ENCODE measurements at places on chromosomes 2 and 18.
A peak's percentile ranks its signal among the peaks of the same experiment; 100 is the strongest.

DNA sequence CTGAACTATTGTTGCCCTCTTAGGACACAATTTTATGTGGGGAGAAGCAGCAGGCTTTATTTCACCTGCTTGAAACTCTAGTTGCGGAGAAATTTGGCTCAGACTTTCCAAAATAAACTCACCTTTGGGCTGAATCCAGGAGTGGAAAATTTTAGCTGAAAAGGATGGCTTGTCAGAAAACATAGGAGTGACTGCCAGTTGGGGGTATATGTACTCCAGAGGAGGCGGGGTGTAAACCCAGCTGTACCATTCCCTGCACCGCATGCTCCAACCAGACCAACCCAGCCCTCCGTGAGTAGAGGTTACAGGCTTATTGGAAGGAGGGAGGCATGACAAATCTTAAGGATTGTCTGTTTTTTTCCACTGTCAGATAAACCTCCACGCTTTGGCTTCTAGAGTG is 53.8 kb downstream of the PRKCE start:
- no peak for DNase-seq

DNA sequence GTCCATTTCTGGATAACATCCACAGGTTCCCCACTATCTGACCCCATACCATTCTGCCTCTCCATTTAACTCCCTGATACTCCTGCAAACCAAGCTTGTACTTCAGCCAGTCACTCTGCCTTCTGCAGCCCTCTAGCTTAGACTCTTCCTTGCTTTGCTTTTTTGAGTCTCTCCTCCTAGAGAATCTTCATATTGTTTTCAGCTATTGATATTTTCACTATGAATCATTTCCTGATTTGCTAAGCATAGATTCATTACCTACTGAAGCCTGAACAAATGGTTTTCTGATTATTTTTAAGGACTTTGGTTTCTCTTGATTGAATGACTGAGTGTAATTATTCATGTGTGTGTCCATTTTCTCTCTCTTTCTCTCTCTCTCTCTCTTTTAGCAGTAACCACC is 2102.3 kb upstream of the CELF4 start:
- no peak for DNase-seq

GRCh38 chr2:119553687-119554344 is 9.6 kb downstream of the CFAP221 start:
- no peak for DNase-seq

DNA sequence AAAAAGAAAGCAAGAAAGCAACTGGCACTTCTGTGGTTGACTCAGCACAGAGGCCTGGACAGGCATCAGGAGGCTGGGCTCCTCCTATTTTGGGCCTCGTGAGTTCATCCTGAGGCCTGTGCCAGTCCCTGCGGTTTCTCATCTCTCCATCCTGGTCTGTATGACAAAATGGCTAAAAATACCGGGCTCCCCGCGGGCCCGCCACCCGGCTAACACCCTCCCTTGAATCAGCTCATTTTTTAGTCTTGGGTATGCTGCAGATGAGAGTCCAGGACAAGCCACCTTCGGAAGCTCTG is 62.3 kb upstream of the YWHAQ start:
- DNase-seq = no peak

- DNase-seq = no peak
Observed at GRCh38 chr18:9782073-9782857, 74.2 kb downstream of the RAB31 start.

DNA sequence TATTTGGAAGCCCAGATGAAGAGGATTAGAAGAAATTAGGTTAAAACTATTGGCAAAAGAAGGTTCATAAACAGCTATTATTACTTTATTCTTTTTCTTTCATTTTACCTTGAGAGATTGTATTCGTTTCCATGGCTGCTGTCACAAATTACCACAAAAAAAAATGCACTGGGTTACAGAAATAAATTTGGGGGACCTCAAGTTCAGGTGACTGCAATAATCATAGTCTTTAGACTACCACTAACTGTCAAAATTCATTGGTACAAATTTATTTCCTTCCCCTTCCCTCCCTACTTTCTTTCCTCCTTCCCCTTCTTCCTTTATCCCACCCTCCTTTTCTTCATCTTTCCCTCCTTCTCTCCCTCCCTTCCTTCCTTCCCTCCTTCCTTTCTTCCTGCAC is 217.8 kb upstream of the PIK3C3 start:
- DNase-seq = no peak

DNA sequence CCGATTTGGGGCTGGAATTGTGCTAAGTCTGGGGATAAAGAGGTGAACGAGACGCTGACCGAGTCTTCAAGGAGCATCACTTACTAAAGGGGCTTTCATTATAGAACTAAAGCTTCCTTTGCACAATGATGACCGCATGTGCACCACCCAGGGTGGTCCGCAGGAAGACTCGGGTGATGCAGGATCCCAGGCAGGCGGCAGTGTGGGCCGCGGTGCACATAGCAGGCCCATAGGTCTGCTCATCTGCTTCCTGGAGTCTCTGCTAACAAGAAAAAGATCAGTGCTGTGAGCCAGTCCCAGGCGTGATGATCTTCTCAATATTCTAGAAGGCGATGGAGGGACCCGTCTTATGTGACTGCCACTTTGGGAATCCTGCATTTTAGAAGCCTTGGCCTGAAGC is 122.8 kb downstream of the PXDN start:
- no peak for DNase-seq

DNA sequence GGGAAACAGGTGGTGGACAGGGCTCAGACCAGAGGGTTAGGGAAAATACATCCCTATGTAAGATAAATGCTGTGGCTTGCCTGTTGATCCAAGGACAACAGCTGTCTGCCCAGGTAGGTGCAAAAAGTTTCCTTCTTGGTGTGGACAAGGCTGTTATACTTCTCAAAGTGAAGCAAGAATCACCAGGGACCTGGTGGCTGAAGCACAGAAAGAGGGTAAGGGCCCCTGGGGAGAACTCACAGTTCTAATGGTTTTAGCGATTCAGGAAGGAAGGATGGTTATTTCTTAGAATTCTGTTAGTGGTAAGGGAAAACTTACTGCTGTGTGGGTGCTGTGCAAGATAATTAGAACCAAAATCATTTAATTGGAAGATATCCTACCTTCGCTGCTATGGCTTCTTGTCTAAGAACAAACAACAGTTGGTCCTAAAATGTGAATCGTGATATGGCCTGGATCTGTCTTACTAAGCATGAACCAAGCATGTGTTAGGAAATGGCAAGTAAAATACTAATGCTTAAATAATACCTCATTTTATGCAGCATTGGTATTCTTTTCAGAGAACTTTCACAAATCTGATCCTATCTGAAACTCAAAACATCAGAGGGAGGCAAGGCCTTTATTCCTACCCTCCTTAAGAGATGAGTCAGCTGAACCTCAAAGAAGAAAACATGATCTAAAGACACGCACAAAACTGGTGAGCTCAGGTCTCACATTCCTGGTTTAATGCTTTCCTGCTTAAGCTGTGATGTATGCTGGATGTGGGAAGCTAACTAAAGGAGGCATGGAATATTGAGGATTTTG is 159.2 kb upstream of the THUMPD2 start:
- DNase-seq = no peak

- no peak for DNase-seq
Observed at GRCh38 chr2:80687524-80687923, 383.0 kb upstream of the LRRTM1 start.

DNA sequence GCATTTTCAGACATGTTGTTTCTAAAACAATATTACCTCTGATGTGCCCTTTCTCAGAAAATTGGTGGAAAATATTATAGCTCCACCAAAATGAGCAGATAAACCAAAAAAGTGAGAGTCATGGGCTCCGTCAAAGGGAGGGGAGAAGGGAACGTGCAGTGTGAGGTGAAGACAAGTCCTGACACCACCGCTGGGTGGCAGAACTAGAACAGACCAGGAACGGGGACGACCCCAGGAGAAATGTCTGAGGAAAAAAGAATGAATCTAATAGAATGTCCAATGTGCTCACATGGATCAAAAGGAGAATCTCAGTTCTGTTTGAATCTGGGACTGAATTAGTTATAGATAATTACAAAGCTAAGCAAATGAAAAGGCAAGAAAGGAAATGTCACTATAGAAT is 22.6 kb upstream of the BCL2 start:
- peak; percentile 34 for DNase-seq

GRCh38 chr2:31176742-31177141 is 38.5 kb upstream of the GALNT14 start:
- DNase-seq = no peak

- no peak for DNase-seq
Observed at GRCh38 chr2:167582619-167583018, 664.8 kb downstream of the STK39 start.

DNA sequence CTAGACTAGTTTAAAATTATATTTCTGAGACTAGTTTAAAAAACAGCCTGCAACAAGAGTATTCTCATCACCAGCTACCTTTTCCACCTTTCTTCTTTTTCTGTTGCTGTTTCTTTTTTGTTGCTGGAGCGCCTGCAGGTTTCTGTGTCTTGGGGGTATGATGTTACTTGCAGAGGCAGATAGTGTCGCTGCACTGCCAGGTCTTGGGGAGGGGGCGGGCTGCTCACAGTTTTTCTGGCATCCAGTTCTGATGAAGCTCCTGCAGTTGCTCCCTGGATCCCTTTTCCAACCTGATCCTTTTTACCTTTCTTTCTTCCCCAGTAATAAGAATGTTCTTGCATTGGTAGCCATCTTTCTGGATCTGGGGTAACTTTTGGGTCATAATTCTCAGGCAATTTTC is 8.0 kb upstream of the C18orf32 start:
- DNase-seq = no peak

DNA sequence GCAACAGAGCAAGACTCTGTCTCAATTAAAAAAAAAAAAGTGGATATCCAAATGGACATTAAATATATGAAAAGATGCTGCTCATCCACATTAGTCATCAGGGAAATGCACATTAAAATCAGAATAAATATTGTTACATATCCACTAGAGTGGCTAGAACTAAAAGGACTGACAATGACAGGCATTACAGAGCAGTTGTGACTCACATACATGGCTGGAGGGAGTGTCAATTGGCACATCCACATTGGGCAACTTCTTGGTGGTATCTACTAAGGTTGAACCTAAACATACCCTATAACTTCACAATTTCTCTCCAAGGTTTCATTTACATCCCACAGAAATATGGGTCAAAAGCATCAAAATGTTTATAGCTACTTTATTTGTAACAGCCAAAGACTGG is 14.0 kb upstream of the DNER start:
- DNase-seq = no peak

- DNase-seq = no peak
Observed at GRCh38 chr2:12881952-12882351, 165.2 kb downstream of the TRIB2 start.

- DNase-seq = no peak
Observed at GRCh38 chr2:241901500-241902351, 32.2 kb downstream of the RTP5 start.

DNA sequence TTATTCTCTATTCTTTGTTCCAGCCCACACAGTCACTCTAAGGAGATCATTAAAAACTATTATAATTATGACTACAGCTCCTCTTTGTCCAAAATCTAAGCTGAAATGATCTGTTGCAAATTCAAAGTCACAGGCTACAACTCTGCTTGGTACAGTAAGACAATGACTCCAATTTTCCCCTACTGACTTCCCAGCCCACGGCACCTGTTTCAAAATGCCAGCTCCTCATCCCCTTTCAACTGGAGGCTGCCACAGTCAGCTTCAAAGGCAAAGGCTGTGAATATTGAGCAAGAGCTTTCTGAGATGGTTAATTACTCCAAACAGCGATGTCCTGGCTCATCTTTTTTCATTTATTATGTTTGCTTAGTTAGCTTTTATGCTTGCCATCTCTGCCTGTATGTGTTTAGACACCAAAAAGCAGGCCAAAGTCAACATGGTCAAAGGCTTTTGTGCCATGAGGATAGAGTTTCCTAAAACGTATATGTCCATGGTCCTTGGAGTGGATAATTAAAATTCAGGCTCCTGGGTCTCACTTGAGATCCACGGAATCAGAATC is 141.1 kb downstream of the DOCK10 start:
- DNase-seq = no peak

DNA sequence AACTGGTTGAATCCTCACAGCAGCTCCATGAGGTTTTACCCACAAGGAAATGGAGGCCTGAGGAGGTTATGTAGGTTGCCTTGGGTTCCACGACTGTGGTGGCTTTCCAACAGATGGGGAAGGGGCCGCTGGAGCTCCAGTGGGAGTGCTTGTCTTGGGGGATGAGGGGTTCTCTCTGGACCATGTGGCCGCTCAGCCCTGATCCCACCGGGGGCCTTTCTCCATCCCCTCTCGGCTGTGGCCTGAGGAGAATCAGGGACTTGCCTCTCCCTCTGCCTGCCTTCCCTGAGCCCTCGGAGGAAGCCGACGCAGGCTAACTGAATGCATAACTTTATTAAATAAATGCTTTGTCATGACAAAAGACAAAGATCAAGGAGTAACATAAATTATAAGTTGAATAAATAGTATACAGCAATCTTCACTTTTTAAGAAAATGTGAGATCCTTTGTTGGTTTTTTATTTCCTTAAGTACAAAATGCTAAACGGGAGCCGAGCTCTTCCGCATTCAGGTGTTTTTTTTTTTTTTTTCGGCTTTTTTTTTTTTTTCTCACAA is 23.5 kb downstream of the IGFBP5 start:
- DNase-seq = no peak

- DNase-seq = no peak
Observed at GRCh38 chr2:207061181-207061580, 104.6 kb downstream of the KLF7 start.

DNA sequence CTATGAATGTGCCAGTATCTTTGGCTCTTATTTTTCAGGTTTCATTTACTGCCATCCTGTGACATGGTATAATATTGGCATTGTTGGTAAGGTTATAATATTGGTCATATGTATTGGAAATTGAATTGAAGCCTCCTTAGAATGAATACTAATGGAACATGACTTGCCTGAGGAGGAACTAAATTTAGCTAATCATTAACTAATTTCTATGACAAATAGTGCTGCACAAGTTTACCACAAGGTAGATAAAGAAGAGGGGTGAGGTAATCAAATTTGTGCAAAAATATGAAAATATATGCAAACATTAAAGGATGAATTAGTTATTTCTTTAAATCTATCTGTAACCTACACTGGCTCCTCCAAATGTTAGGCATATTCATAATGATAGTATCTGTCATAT is 43.2 kb upstream of the ORC2 start:
- DNase-seq = no peak

GRCh38 chr2:168519534-168520308 is 63.6 kb downstream of the CERS6 start:
- DNase-seq = no peak

DNA sequence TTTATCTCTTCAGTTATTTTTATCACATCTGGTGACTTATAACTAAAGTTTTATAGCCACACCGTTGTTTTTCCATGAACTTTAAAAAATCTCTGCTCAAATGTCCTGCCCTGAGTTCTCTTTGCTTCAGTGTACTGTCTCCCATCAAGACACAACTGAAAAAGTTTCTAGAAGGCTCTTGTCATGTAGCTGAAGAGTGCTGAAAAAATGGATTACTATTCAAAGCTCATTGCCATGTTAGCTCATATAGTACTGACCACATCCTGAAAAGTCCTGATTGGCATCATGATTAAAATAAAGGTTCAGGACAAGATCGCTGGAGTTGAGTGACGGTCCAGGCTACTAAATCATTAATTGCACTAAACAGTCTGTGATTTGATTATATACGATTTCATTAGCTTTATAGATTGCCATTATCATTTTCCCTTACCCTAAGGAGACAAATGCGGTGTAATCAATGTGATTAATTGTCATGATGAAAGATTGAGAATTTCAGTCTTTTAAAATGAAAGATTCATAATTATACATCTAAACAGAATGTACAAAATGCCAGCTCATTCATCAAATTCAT is 62.2 kb downstream of the MFSD6 start:
- no peak for DNase-seq

Measured in stimulated activated CD8-positive, alpha-beta memory T cell treated with anti-CD3 and anti-CD28 coated beads, Interleukin-4, amount 100 ng/mL, for 48 hours (primary cell).